Stimulated activated CD8-positive, alpha-beta memory T cell treated with anti-CD3 and anti-CD28 coated beads, Interleukin-7, amount 100 ng/mL, for 48 hours (primary cell): ENCODE measurements at places on chromosomes 2 and 18.

DNA sequence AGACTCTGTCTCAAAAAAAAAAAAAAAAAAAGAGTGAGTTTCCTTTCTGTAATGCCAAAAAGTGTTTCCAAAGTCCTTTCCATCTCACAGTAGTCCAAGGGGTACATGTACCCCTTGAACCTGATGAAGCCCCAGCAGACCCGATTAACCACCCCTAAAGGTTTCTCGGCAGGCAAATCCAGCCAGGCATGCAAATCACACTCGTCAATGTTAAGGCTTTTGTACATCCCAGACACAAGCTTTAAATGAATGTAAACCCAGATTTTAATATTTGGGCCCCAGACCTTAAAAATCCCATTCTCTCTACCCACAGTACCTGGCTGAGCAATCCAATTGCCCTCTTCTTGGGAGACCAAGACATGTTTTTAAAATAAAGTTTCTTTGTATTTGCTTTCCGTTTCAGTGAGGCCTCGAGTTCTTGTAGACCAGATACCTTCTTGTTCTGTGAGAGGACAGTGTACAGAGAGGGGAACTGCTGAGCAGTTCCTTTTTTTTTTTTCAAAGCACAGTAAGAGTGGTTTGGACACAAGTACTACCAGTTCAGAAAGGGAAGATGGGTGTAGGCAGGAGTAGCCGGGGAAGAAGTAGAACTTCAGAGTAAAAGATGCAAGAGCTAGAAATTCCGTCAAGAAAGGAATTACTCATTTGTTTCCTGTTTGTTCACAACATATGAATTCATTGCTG, at the start of gene NLRC4:
NLRC4 (minus strand) TSS at position 465 of the 684 bp plus-strand sequence. CDS start 8,111 bp downstream, outside the sequence.
- no peak for DNase-seq

DNA sequence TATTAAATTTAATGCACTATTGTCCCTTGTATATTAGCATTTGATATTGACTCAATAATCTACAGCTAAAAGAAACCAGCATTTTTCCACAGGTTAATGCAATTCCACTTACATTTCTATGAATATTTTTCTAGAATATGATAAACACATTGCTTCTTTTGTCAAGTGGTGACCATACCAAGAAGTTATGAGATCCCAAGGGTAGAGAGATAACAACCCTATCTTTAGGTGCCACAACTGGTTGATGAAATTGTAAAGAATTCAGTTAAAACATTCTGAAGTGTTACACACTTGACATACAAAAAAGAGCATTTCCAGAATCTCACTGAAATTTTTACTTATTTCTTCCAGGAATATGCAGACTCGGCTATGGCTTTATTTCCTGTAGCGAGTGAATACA, 56.0 kb downstream of the ABCG8 start:
- no peak for DNase-seq

- no peak for DNase-seq
Measured at GRCh38 chr2:240240017-240240734, 99.7 kb upstream of the OTOS start.

DNA sequence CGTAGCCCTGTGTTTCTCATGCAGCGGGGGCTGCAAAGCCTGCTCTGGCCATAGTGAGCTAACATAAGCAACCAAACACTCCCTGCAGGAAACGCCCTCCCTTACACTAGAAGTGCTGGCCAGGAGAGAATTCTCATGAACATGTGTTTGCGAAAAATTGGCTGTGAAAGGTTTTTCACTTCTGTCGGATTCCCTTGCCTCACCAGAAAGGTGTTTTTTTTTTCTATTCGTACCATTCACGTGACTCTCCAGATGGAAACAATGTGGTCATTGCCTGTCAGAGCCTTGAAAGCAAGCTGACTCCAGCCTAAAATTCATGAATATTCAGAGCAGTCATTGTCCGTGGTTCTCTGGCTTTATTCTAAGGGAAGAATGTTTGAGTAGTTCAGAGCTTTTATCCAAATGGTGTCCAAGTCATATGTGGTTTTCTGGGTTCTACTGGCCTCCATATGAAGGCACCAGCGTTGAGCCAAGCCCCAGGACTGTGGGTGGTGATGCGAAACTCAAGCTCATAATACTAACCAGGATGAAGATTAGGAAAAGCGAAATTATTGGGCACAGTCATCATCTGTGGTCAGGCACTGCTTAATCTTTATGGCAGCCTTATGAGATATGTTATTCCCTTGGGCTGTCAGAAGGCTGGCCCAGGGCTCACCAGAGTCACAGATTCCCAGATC, 236.4 kb downstream of the ALPK2 start:
- DNase-seq: no peak

DNA sequence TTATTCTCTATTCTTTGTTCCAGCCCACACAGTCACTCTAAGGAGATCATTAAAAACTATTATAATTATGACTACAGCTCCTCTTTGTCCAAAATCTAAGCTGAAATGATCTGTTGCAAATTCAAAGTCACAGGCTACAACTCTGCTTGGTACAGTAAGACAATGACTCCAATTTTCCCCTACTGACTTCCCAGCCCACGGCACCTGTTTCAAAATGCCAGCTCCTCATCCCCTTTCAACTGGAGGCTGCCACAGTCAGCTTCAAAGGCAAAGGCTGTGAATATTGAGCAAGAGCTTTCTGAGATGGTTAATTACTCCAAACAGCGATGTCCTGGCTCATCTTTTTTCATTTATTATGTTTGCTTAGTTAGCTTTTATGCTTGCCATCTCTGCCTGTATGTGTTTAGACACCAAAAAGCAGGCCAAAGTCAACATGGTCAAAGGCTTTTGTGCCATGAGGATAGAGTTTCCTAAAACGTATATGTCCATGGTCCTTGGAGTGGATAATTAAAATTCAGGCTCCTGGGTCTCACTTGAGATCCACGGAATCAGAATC, 141.1 kb downstream of the DOCK10 start:
- DNase-seq: no peak

DNA sequence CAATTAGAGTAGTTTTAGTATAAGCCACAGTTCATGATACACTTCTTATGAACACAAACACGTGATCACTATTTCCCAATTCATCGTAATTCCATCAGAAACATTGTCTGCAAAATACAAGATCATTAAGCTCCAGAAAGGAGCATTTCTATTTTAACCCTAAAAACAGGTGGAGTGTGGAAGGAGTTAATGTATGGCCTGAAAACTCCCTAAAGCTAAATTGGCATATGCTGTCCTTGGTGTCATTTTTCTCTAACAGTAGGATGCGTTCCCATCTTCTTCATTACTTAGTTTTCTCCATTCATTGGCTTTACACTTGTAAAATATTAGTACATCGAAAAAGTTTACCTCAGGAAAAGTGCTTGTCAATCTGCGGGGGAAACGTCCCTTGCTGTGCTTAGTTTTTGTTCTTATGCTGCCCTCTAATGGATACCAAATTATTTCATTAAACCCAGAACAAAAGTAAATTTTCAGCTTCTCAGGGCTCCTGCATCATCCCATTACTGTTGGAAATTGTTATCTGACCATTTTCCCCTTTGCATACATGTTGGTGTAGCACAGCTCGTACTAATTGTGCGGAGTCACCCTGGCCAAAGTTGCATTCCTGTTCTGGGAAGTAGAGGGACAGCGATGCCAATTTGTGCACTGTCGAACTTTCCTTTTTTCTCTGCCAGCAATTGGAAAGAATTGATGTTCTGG, 153.4 kb downstream of the GPD2 start:
- DNase-seq: no peak

DNA sequence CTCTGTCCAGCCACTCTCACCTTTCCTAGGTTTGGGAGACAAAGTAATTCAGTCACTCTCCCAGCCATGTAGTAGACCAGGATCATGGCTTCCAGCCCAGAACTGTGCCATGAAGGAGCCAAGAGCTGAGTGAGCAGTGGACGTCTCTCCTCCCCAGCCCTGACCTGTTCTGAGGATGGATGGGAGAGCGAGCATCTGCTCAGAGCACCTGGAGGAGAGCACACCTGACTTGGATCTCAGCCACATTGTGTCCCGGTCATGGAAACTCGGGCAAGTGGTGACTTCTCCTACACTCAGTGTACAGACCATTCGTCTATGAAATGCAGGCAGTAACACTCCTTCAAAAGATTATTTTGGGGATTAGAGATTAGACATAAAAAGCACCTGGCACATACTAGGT, 299.7 kb downstream of the TNS1 start:
- DNase-seq: no peak

GRCh38 chr2:158178646-158179045, 77.0 kb downstream of the UPP2 start:
- DNase-seq: no peak

DNA sequence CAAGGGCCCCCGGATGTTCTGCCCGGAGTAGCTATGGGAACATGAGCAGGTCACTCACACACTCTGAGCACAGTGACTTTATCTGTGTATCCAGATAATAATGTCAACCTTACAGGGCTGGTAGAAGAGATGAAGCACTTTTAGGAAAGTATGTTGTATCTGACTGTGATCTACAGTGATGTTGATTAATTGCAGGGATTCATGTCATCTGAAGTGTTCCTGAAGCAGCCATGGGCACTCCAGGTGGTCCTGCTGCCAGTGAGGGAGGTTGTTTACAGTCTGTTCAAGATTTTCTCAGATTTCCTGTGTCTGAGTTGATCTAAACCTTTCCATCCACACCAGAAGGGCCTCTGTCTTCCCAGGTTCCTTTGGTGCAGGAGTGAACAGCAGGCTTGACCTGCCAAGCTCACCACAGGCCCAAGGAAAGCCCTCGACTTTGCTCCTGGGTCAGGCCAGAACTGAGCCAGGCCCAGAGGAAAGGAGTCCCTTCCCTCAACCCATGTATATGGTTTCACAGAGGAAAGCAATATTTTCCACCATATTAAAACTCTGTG, 28.0 kb downstream of the KIAA2012 start:
- DNase-seq: no peak

DNA sequence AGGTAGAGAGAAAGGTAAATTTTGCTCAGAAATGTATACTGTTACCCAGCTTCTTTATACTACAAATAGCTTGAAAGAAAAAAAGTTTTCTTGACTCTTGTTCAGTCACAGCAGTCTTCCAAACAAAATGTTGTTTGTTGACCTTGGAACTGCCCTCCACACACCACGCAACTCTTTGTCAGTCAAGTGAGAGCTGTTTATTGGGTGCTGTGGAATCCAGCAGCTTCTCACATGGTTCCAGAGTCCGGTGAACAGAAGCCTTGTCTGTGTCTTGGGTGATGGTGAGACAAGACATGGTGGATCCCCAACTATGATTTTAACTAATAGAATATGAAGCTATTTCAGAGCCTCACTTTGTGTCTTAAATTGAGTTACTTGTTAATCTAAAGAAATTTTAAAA, 112.5 kb downstream of the MAP2 start:
- no peak for DNase-seq

DNA sequence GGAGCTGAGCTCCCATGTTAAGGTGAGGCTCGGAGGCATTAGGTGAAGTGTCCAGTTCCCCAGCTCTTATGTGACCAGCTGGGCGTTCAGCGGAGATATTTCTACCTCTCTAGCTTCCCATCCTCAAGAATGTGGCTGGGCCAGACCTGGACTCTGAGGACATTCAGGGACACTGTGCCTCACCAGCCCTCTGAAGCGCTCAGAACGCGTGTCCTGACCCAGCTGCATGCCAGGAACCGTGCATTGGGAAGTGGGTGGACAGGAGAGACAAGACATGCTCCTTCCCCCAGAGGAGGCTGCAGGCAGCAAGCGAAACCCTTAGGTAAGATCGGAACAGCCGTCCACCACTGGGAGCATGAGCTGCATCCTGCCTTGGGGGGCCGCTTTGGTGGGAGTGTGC, 38.0 kb upstream of the GPAT2 start:
- DNase-seq: no peak

DNA sequence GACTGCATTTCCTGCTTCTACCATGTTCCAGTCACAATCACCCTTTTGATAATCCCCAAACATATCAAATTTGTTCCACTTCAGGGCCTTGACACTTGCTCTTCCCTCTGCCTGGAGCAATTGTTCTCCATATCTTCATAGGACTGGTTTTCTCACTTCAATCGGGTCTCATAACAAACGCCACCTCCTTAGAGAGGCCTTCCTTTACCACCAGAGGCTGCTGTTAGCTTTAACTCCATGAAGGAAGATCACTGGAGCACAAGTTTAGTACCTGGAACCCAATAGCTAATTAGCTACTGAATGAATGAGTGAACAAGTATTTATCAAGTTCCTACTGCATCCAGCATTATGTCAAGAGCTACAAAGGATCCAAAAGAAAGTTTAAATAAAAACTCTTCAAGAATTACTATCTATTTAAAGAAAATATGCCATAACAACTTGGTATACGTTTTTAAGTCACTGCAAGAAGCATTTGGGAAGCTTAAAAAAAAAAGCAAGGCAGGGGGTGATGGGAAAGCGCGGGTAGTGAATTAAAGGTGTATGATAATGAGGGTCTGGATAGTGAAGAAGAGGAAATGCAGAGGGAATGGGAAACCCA, 58.8 kb downstream of the BAZ2B start:
- DNase-seq: no peak

DNA sequence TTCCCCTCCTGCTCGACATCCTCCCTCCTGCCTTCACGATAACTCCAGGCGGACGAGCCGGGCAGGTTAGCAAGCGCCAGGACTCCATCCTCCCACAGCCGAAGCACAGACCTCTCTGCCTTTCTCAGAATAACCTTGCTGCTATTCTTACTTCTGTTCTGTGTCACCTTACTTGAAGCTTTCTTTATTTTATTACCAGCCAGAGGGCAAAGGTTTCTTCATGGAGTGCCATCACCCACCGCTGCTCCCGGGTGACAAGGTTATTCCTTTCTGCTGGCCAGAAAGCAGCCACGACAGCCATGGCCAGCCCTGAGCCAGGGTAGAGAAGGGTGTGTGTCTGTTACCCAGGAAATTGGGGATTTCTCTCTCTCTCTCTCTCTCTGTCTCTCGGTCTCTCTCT, 227.1 kb downstream of the ANAPC1 start:
- no peak for DNase-seq

- no peak for DNase-seq
Measured at GRCh38 chr2:9594366-9595054, 36.3 kb downstream of the YWHAQ start.

GRCh38 chr2:195763866-195764265, 106.8 kb downstream of the SLC39A10 start:
- no peak for DNase-seq

DNA sequence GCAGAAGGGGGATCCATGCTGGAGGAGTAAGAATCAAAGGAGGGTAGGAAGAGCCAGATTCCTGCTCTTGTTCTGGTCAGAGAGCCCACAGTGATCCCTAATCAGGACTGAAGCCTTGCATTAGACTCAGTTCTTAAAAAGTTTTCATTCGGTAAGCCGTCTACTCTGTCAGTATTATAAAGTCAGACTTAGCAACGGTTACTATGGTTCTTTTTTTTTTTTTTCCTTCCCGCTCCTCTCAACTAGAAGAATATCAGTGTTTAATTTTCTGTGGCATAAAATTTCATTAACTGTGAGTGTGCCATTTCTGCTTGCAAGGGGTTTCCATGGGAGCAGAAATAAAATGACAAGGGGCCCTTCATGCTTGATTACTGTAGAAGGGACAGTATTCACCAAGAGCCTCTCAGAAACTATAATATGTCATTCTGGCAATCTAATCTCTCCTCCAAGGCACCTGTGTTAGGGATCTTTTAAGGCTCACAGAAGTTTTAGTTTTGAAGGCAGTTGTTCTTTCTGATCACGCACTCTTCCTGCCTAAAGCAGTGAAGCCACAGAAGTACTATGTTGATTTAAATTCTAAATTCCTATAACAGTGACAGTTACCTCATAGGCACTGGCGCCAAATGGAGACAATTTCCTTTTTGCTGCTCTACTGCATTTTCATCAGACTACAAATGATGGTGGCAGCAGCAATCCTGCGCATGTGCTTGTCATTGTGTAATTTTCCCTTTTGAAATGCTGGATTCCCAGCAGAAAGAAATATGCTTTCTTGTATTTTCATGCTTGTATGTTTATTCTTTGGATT, 57.0 kb downstream of the OSBPL6 start:
- DNase-seq: no peak
